ENCODE measurements at places on chromosomes 13 and 19.

- DNase-seq, result no peak
Observed at GRCh38 chr13:22399801-22400420, 729.0 kb downstream of the FGF9 start.

DNA sequence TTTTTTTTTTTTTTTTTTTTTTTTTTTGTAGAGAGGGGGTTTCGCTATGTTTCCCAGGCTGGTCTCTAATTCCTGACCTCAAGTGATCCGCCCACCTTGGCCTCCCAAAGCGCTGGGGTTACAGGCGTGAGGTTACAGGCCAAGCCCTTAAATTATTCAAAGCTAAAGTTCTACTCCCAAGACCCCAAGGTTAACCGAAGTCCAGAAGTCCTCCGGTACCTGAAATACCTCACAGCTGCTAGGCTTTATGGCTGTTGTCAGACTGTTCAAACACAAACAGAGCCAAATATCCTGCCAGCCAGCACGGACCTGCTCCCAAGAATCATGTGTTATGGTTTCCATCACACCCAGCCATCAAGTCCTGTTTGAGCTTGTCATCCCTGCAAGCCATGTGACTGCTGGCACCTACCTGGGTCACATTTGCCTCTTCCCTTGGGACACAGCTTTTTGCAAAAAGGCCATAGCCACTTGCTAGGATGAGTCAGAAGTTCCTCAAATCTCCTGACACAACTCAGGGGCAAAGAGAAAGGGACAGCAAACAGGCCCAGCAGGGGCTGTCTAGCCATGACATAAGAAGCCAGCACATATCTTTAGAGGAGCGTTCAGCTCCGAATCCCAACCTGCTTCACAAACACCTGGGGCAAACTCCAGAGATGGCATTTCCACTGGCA, 129.9 kb downstream of the FOXO1 start:
- no peak for DNase-seq

DNA sequence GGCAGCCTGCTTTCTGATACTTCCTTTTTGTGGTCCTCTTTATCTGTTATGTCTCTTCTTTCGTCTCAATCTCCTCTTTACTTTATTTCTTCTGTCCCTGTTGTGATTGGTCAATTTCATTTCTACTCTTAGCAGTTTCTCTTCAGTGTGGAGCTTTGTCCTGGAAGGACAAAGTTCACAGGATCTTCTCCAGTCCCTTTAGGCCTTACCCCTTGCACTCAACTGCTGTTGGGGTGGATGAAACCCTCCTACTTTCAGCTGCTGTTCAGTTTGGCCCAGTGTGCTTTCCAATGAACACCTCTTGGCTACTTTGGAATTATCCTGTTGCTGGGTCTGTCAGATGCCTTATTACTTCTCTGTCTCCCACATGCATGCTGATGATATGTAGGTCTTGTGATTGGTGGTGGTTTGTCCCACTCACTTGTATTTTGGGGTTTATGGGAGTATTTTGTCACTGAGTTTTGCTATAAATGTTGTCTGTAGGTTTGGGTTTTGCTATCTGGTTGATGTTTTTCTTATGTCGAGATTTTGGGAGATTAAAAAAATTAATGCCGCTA, 24.8 kb downstream of the WDR62 start:
- DNase-seq, result no peak

DNA sequence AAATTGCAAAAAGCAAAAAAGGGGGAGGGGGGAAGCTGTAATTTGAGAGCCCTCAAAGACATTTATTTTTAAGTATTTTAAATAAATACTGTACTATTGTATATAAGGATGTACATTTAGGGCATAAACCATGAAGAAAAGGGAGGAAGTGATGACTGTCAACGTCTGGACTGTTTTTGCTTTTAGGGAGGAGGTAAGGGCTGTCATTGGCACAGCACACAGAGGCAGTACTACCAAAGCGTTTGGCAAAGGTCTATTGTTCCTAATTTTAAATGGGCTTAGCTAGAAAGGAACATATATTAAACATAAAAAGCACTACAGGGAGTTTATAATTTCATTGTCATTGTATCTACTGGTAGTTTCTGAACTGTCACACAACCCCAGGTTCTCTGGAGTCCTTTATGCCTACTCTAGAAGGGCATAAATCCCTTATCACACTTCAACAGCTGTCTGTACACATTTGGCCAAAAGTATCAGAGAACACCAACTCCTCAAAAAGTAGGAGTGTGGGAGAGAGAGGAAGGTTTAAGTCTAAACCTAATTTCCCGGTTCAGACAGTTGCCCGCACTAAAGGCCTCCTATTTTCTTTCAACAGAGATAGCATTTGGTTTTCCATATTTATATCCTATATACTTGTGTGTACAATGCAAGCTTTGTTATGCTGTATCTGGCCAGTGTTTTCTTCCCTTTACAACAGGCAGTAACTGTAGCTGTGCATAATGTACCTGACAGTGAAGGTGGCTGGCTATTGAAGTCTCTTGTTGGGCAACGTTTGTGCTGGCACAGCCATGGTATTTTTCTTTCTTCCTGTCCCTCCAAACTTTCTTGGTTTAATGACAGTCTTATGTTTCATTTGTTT, 406.2 kb downstream of the KLF5 start:
- DNase-seq, result no peak

DNA sequence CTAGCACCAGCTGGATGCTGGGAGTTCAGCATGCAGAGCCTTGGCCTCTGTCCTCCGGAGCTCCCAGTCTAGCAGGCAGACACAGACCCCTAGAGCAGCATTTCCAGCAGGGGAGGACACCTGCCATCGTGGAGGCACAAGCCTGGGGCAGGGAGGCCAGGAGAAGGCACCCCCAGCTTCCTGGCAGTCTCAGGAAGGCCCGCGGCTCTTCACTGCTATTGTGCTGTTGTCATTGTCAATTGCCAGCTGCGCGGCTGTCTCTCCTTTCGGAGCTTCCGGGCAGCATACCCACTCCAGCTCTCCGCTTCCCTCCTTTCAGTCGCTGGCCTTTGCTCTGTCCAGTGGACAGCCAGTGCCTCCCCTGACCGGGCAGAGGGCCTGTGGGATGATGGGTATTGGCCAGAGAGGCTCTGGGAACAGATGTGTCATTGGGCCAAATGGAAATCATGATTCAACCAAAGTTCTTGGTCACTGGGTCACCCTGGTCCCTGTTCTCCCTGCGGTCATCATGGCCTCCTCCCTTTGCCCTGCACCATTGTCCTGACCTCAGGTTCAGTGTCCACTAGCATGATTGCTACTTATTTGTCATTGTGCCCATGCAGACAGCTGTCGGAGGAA, 93.0 kb downstream of the SLC7A1 start:
- no peak for DNase-seq

DNA sequence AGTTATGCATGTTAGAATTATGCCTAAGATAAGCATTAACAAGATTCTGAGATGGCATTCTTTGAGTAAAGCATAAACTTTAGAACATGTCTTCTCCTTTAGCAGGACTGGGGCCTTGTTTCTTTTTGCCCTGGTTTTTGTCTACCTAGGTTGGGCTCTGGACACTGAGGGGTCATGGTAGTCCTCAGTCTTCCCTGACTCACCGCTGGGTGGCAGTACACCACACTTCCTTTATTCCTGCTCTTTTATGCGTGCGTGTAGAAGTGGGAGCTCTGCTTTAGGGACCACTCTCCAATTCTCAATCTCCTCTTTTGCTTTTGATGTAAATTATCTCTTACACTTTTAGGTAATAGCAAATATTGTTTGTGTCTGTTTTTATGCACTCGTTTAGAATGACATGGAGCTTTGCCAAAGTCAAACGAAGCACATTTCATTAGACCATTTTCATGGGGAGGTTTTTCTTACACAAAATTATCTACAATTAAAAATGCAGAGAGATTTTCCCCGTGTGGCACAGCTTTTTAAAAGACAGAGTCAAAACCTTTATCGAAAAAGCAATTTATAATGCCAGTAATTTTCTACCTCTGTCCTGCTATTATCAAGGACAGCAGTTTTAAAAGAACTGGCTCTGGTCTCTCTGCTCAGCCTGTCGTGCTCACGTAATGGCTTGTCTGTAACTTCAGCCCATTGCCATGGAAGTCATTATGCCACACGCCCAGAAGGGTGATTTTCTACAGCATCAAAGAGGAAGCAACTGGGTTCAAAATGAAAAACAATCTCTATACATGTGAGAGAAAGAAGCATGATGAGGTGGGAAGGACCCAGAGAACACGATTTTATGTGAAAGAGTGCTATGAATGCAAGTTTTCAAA, 413.9 kb downstream of the COG6 start:
- peak; percentile 55 for DNase-seq

DNA sequence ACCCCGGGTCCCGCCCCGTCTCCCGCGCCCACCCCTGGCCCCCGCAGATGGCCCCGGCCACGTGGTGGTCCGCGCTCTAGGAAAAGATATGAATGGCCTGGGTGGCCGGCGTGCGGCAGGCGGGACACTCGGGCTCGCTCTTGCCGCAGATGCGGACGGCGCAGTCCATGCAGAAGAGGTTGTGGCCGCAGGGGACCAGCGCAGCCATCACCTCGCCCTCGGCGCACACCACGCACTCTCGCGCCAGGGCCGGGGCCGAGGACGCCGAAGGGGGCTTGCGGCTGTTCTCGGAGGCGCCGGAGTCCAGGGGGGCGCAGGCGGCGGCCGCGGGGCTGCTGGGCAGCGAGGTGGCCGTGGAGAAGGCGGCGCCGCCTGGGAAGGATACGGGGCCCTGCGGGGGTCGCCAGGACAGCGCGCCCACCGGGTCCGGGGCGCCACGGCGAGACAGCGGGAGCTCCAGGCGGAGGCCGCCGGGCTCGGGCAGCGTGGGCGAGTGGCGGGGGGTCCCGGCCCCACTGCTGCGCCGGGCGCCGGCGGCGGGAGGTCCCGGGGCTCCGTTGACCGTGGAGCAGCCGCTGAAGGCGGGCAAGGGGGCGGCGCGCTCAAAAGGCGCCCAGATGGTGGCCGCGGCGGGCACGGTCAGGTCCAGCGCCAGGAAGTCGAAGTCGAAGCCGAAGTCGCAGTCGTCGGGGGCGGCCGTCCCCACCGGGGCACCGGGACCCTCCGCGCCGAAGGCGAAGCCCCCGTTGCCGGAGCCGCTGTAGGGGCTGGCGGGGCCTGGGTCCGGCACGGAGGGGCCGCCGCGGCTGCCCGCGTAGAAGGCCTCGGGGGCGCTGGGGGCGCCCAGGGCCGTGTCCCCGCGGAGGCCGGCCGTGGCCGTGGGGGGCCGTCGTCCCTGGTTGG, 12.4 kb downstream of the MEX3D start:
- no peak for DNase-seq

GRCh38 chr19:10026744-10027143, 13.5 kb downstream of the RDH8 start:
- no peak for DNase-seq

DNA sequence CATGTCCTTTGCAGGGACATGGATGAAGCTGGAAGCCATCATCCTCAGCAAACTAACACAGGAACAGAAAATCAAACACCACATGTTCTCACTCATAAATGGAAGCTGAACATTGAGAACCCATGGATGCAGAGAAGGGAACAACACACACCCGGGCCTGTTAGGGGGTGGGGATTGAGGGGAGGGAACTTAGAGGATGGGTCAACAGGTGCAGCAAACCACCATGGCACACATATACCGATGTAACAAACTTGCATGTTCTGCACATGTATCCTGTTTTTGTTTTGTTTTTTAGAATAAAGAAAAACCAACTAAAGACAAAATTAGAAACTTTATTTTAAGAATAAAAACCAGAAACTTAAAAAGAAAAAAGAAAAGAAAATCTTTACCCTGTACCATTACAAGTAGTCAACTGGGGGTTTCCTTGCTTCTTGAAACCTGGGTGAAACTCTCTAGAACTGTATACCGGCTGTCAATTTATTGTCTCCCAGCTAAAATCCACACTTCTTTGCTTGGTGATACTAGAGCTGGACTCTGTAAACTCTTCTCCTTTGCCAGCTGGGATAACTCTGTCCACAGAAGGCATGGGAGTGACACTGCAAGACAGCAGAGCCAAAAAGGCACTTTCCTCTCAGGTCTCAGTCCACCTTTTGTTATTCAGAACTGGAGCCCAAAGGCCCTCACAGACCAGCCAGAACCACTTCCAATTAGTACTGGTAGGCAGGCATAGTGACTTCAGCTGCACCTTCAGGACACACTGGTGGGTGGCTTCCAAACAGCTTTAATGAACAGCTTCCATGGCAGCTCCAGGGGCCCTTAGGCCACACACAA, 9.0 kb downstream of the MICU2 start:
- no peak for DNase-seq

GRCh38 chr13:33659894-33660293, 158.1 kb upstream of the RFC3 start:
- DNase-seq, result no peak

DNA sequence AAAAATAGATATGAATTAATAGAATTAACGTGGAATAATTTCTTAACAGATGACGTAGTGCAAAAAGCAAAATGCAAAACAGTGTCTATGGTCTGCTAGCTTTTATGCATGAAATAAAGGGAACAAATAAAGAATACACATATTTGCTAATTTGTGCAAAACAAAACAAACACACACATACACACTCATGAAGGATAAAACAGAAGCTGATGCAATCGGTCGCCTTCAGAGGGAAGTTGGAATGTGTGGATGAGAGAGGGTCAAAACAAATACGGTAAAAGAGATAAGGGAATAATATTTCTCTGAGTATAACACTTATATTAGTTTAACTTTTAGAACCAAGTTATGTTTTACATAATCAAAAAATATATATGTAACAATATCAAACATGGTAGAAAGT, 1160.9 kb upstream of the PCDH9 start:
- DNase-seq, result no peak

DNA sequence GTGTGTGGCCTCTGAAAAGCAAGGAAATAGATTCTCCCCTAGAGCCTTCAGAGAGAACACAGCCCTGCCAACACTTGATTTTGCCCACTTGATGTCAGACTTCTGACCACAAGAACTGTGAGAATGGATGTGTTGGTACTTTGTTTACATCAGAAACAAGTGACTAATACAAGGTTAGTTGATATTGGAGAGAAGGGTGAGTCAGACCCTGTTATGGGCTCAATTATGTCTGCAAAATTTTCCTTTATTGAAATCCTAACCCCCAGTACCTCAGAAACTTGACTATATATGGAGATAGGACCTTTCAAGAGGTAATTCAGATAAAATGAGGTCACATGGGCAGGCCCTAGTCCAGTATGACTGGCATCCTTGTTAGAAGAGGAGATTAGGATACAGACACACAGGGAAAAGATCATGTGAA, 226.7 kb downstream of the RFC3 start:
- no peak for DNase-seq

DNA sequence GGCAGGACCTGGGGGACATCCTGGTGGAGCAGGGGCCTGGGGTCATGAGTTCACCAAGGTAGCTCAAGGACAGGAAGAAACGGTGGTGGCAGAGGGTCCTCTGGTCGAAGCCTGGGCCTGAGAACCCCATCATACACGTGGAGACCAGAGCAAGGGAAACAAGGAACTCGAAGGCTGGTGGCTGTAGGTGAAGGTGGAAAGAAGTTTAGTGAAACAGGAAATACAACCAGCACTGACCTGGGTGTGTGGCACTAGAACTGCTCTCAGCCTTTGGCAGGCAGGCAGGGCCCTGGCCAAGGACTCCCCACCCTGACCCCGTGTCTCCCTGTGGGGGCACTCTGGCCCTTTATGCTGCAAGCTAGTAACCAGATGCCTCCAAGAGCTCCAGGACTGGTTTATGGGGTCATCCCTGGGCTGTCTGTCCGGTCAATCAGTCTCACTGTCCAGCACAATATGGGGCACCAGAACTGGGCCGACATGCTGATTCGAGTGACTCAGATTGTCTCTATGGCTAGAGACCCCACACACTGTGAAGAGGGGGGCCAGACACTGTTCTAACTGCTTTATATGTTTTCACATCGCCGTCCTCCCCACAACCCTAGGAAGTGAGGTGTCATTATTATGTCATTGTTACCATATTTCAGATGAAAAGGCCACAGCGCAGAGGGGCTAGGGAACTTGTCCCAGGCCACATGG, 3.8 kb downstream of the COX6B2 start:
- DNase-seq, result no peak

GRCh38 chr13:32752997-32753606, 166.8 kb downstream of the PDS5B start:
- no peak for DNase-seq
